Body of pancreas (tissue), 4 donors: ENCODE measurements at places on chromosomes 1 and 21. TPM values are rescaled to one million over a fixed set of nuclear protein-coding genes. Genes with fewer than 3 reads are reported as not detected.

GRCh38 chr21:23542097-23542496, 2065.2 kb downstream of the MRPL39 start:
- DNase-seq, result no peak

GRCh38 chr1:184298440-184299405, 88.1 kb upstream of the C1orf21 start:
- no peak for DNase-seq

FAM72C gene
- total RNA-seq, result not detected

FCAMR gene
- total RNA-seq, result not detected
